CD4-positive, alpha-beta T cell (primary cell): ENCODE measurements at places on chromosomes 2 and 18.

GRCh38 chr2:206443735-206444527, 599 bp downstream of the ADAM23 start:
- H3K4me1 ChIP-seq = peaks cover 17% of the 10 kb centered on the region
- peaks cover 59% of the 10 kb centered on the region for H3K27me3 ChIP-seq
- no peaks in the 10 kb centered on the region for H3K36me3 ChIP-seq

DNA sequence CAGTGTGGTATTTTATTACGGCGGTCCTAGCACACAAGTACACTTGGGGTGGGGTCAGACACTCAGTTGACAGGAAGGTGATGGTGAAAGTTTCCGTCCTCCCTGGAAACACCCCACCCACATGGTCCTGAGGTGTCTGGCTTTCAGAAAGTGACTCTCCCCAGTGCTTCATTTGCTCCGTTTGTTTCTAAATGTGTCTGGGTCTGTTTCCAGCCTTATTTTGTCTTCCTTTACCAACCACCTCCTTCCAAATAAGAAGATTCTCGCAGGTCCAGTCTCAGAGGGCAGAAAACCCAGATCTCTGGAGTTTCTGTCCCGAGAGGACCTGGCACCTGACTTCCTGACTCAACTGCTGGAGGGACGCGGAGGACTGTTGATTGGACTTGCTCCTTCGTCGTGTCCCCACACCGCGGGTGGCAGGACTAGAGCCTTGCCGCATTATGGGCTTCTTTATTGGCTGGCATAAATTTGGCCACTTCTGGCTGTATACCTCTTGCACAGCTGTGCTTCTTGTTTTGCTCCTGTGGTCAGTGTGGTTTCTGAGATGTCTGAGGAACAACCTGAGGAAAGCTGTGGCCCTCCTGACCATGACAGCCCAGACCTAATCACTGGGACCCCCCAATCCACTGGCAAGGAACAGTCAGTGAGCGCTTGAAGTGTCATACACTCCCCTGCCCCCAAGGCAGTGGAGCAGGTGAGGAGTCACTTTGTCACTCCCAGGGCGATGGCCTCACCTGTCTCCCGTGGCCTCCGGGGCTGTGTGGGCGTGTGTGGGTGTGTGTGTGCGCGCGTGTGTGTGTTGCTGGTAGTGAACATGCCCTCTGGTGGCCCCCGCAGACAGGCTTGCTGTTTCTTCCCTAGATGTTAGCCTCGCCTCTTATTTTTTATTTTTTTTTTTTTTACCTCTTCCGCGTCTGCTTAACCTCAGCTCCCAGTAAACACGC, 45.6 kb downstream of the MEX3C start:
- no peaks in the 10 kb centered on the region for H3K27me3 ChIP-seq
- no peaks in the 10 kb centered on the region for H3K36me3 ChIP-seq
- peak overlapping the region; percentile 45 for H3K4me3 ChIP-seq
- peak overlapping the region; percentile 52 for H3K27ac ChIP-seq
- H3K4me1 ChIP-seq = peaks cover 37% of the 10 kb centered on the region

GRCh38 chr18:12615748-12616147, 42.2 kb downstream of the SPIRE1 start:
- H3K4me1 ChIP-seq = no peaks in the 10 kb centered on the region
- H3K27me3 ChIP-seq = no peaks in the 10 kb centered on the region
- H3K36me3 ChIP-seq = no peaks in the 10 kb centered on the region

DNA sequence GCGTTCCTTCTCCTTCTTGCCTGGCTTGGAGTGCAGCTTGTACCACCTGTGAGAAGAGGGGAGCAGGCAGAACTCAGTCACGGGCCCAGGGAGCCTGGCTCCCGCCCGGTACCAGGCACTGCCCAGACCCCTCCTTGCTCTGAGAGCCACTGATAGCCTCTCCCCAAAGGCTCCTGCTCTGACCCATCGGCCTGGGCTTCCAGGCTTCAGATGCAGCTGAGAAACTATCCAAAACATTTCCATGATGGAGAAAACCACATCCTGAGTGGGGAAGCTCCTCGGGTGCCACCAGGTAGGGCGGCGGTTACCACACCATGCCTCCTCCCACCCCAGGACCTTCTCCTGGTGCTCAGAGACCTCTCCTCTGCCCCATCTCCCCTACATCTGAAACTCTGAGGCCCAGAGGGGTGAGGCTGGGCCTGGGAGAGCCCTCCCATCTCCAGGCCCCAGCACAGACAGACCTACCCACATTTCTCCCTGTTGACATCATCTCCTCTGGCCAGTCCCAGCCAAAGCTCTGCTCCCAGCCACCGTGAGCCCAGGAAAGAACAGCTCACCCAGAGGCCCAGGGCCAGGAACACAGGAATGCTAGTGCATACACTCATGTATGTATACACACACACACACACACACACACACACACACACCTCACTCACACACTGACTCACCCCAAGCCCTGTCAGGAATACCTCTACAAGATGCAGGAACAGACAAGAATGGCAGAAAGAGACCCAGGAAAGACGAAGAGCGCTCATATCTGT, 17.9 kb upstream of the SFXN5 start:
- no peak for DNase-seq
- H3K36me3 ChIP-seq = no peaks in the 10 kb centered on the region
- no peak overlapping the region for H3K27ac ChIP-seq
- H3K4me1 ChIP-seq = peaks cover 3% of the 10 kb centered on the region
- H3K4me3 ChIP-seq = no peak overlapping the region
- no peaks in the 10 kb centered on the region for H3K27me3 ChIP-seq

- no peaks in the 10 kb centered on the region for H3K36me3 ChIP-seq
- peaks cover 9% of the 10 kb centered on the region for H3K4me1 ChIP-seq
- no peaks in the 10 kb centered on the region for H3K27me3 ChIP-seq
- no peak for DNase-seq
- H3K4me3 ChIP-seq = no peak overlapping the region
- H3K27ac ChIP-seq = no peak overlapping the region
These were observed 103.6 kb downstream of the CDK15 start for GRCh38 chr2:201909961-201910361.

- no peak overlapping the region for H3K4me3 ChIP-seq
- DNase-seq = no peak
- H3K27me3 ChIP-seq = no peaks in the 10 kb centered on the region
- H3K4me1 ChIP-seq = peaks cover 33% of the 10 kb centered on the region
- H3K36me3 ChIP-seq = no peaks in the 10 kb centered on the region
These were observed 20.9 kb downstream of the RAB10 start for GRCh38 chr2:26054598-26055348.

DNA sequence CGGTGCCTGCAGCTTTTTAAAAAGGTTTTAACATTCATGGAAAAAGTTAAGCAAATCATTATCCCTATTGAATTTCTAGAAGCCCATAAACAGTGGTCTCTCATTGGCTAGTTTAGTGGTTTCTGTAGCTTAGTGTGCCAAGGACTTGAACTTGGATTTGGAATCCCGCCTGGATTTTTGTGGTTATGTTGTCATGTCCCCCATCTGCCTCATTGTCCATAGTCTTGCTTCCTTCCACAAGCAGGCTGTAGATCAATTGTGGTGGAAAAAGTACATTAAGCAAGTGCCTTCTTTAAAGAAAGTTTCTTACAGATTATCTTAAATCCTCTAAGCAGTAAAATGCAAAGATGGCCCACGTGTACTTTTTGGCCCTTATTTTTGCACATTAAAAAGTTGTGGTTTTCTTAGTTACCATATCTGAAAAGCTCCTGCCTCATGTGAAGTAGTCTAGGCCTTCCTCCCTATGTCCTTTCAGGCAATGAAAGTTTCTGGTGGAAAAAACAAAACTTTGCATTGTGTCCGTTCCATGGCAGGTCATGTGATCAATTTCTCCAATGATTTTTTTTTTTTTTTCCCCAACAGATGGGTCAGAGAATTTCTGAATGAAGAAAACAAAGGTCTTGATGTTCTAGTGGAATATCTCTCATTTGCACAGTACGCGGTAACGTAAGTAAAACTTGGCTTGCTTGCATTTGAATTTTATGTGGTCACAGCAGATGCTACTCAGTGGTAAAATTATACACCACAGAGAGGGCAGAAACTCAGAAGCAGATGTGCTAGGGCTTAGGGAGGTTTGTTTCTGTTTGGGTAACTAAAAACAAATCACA, 158.9 kb downstream of the PRPF40A start:
- no peak overlapping the region for H3K4me3 ChIP-seq
- H3K4me1 ChIP-seq = no peaks in the 10 kb centered on the region
- H3K27ac ChIP-seq = no peak overlapping the region
- no peak for DNase-seq

DNA sequence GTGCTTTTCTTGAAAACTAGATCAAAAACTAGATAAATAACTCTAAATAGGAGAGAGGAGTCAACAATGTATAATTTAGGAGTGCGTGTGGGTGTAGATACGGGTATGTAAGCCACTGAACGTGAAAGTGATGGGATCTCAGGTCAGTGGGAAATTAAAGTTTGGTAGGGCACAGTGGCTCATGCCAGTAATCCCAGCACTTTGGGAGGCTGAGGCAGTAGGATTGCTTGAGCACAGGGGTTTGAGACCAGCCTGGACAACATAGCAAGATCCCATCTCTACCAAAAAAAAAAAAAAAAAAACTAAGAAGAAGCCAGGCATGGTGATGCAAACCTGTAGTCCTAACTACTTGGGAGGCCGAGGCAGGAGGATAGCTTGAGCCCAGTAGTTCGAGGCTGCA, 247.1 kb downstream of the ANAPC1 start:
- DNase-seq = no peak
- no peaks in the 10 kb centered on the region for H3K36me3 ChIP-seq
- no peak overlapping the region for H3K4me3 ChIP-seq
- H3K4me1 ChIP-seq = peaks cover 15% of the 10 kb centered on the region

GRCh38 chr2:199987586-199987985, 32.2 kb downstream of the MAIP1 start:
- H3K4me3 ChIP-seq = no peak overlapping the region
- H3K27me3 ChIP-seq = no peaks in the 10 kb centered on the region
- no peaks in the 10 kb centered on the region for H3K36me3 ChIP-seq
- peaks cover 4% of the 10 kb centered on the region for H3K4me1 ChIP-seq

DNA sequence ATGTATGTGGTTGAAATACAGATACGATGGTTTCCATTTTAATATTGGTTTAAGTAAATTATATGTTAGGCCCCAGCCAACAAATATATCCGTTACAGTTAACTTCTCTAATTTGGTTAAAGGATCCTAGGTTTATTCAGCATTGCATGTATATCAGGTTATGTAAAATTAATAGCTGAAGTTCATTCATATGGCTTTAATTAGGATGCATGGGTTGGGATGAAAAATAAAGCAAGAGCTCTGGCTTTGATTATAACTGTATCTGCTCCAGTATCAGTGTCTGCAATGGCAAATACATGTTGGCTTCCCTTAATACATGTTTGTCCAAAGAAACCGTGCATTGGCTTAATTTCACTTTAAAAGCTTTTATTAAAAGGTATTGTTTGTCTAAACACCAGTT, 435.7 kb upstream of the SETBP1 start:
- no peaks in the 10 kb centered on the region for H3K27me3 ChIP-seq
- H3K4me1 ChIP-seq = no peaks in the 10 kb centered on the region
- H3K4me3 ChIP-seq = no peak overlapping the region
- no peak for DNase-seq
- H3K36me3 ChIP-seq = no peaks in the 10 kb centered on the region
- H3K27ac ChIP-seq = no peak overlapping the region

DNA sequence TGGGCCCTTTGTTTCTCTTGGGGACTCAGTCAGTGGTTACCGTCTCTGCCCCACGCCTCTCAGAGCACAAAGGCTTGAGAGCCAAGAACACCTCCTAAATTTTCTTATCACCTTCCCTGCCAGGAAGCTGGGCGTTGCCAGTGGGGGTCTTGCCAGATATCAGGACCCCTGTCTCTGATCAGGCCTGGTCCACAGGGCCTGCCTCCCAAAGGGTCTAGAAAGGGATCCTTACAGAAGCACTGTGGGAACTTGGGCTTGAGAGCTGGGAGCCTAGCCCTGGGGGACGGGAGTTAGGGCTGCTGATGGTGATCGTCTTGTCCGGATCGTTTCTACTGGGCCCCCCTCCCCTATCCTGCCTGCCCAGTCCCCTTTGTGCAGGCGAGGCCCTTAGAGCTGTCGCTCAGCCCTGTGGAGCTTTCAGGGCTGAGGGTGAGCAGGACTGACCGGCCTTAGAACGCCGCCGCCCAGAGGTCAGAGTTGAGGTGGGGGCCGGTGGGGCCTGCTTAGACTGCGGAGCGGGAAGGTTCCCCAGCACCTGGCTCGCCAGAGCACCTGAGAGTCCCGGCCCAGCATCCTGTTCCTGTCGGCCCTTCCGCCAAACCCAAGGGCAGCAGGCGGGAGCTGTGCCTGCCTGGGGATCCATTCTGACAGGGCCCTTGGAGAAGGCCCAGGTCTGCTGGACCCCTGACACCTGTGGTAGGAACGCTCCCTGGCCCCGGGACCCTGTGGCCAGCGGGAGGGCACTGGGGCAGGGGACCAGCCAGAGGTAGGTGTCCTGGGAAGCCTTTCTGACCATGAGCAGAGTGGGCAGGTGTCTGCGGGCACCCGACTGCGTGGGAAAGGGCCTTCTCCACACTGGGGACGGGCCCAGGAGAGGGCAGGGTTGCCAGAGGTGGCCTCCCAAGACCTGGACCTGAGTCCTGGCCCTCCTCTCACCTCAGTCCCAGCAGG, 956 bp downstream of the ESPNL start:
- DNase-seq = no peak
- H3K27ac ChIP-seq = no peak overlapping the region
- H3K4me1 ChIP-seq = no peaks in the 10 kb centered on the region

- no peak overlapping the region for H3K27ac ChIP-seq
- H3K27me3 ChIP-seq = no peaks in the 10 kb centered on the region
- DNase-seq = no peak
These were observed 32.1 kb upstream of the CHRNA1 start for GRCh38 chr2:174796319-174796771.

DNA sequence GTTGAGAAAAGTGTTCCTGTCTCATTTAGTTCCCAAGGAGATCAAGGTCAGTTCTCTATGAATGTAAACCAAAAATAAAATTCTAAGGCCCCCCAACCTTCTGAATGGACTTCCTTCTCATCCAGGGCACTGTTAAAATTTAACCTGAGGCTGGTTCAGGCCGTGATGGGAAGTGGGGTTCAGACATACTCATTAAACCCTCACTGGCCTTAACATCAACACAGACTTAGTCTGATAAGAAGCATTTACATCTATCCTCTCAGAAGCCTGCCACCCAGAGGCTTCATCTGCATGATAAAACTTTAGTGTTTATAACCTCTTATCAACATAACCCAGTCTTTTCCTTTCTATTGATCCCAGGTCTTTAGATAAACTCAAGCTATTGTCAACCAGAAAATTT, 22.4 kb downstream of the ITSN2 start:
- DNase-seq = no peak
- no peak overlapping the region for H3K4me3 ChIP-seq
- H3K4me1 ChIP-seq = peaks cover 32% of the 10 kb centered on the region
- no peak overlapping the region for H3K27ac ChIP-seq

- no peaks in the 10 kb centered on the region for H3K27me3 ChIP-seq
- no peak overlapping the region for H3K27ac ChIP-seq
- no peak overlapping the region for H3K4me3 ChIP-seq
- H3K4me1 ChIP-seq = peaks cover 30% of the 10 kb centered on the region
- H3K36me3 ChIP-seq = peaks cover 88% of the 10 kb centered on the region
- DNase-seq = no peak
These were observed 7.3 kb downstream of the XRCC5 start for GRCh38 chr2:216116418-216116817.

GRCh38 chr2:96977631-96978195, 8.7 kb downstream of the FAM178B start:
- no peaks in the 10 kb centered on the region for H3K4me1 ChIP-seq
- H3K36me3 ChIP-seq = no peaks in the 10 kb centered on the region
- no peak overlapping the region for H3K27ac ChIP-seq
- no peak overlapping the region for H3K4me3 ChIP-seq
- peak; percentile 57 for DNase-seq
